GM23338 (cell line): ENCODE measurements at places on chromosomes 12 and 14.

GRCh38 chr12:27462851-27463250, 16.3 kb downstream of the SMCO2 start:
- no peak for DNase-seq
- no peak overlapping the region for H3K27ac ChIP-seq
- H3K4me3 ChIP-seq, result no peak overlapping the region
- H3K27me3 ChIP-seq, result no peaks in the 10 kb centered on the region
- no peaks in the 10 kb centered on the region for H3K4me1 ChIP-seq

DNA sequence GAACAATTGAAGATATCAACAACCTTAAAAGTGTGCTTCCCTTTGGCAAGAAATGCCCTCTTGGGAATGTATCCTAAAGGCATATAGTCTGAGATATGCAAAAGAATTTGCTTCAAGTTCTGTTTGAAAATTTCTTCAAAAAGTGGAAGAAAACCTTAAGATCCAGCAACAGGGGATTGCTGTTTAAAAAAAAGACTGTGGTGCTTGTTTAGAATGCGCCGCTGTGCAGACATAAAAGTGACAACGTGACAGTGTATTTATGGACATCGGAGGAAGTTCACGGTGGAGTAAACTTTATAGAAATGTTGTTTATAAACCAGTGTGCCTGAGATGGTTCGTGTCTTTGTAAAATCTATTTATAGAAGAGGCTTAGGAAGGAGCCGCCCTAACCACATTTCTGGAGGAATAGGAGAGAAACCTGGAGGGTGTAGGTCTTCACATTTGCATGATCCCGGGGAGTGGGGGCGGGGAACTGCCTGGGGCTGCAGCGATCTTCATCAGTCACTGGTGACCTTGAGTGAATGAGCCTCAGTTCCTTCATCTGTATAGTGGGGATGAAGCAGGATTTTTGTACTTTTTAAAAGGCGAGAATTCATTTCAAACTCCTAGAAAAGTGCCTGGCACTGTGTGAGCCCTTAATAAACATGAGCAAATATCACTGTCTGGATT, 27.5 kb downstream of the ADGRD1 start:
- no peak overlapping the region for H3K4me3 ChIP-seq
- H3K27me3 ChIP-seq, result no peaks in the 10 kb centered on the region
- no peak for DNase-seq
- no peaks in the 10 kb centered on the region for H3K4me1 ChIP-seq
- no peak overlapping the region for H3K27ac ChIP-seq

GRCh38 chr12:113939867-113940266, 26.3 kb downstream of the RBM19 start:
- peaks cover 26% of the 10 kb centered on the region for H3K36me3 ChIP-seq
- no peaks in the 10 kb centered on the region for H3K27me3 ChIP-seq
- no peak overlapping the region for H3K27ac ChIP-seq
- no peak overlapping the region for H3K4me3 ChIP-seq
- no peak for DNase-seq

DNA sequence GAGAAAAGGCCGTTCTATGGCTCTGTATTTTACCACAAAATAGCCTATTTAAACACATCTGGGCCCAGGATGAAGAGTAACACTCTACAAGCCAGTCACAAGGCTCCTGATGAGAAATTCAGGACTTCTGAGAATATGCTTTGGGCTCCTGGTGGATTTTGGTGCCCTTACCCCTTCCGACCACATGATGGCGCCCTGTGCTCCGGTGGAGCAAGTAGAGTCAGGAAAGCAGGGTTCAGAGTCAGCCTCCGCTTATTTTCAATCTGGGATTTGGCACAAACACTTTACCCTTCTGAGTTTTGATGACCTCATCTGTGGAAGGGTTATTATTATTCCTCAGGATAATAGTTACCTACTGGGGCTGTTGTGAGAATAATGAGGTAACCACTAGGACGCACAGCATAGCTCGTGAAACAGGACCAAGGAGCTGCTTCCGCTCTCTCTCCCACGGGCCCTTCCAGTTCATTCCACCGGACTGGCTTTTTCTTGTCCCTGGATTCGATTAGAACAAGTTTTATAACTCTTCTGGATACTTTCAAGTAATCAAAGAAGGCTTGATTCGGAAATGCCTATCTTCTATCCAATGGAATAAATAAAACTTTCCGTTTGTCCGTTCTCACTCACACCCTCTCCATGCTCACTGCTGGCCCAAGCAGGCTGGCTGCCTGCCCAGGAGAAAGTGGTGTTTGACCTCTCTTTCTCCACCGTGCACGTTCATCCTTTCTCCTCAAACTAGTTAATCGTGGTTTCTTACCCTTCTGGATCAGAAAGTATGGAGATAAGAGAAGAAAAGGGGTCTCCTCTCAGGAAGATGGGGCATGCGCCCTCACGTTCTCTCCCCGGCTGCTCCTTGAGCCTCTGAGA, 104.6 kb downstream of the GALC start:
- no peaks in the 10 kb centered on the region for H3K36me3 ChIP-seq
- no peak overlapping the region for H3K27ac ChIP-seq
- no peak overlapping the region for H3K4me3 ChIP-seq
- DNase-seq, result peak; percentile 82

DNA sequence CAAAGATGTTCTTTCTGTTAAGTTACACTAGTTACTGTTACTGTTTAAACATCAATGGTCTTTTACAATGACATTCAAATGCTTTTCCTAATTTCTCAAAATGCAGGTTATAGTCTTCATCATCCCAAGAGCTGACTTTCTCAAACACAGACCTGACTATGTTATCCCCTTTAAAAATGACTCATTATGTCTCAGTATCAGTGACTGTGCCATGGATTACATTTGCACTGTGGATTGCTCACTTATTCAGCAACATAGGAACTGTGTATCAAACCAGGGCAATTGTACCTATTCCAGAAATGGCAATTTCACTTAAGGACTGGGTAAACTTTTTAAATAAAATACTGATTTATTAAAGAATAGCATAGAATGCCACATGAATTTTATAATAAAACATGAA, 630.2 kb upstream of the NOVA1 start:
- no peak overlapping the region for H3K27ac ChIP-seq
- no peaks in the 10 kb centered on the region for H3K4me1 ChIP-seq
- DNase-seq, result no peak
- no peaks in the 10 kb centered on the region for H3K36me3 ChIP-seq
- H3K4me3 ChIP-seq, result no peak overlapping the region

GRCh38 chr12:107057071-107057834, 36.1 kb downstream of the CRY1 start:
- no peak overlapping the region for H3K27ac ChIP-seq
- H3K4me3 ChIP-seq, result no peak overlapping the region
- peaks cover 17% of the 10 kb centered on the region for H3K4me1 ChIP-seq
- H3K36me3 ChIP-seq, result 0 out of 2 replicates have a peak, but pooled peaks cover 2% of the 10 kb centered on the region
- DNase-seq, result no peak
- H3K27me3 ChIP-seq, result no peaks in the 10 kb centered on the region

DNA sequence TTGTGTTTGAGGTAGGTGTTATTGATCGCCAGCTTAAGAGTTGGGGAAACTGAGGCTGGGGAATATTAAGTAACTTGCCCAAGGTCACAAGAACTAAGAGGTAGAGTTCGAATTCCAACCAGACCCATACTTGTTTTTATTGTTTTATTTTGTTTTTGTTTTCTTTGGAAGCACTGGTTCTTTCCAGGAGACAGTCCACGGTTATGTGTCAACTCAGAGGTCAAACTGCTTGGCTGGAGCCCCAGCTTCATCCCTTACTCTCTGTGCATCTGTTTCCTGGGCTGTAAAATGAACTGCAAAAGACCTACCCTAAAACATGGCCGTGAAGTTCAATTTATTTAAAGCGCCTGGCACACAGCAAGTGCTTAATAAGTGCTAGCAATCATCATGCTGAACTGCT, 74.4 kb upstream of the MAP1LC3B2 start:
- H3K36me3 ChIP-seq, result no peaks in the 10 kb centered on the region
- DNase-seq, result no peak
- H3K27ac ChIP-seq, result no peak overlapping the region
- no peak overlapping the region for H3K4me3 ChIP-seq
- no peaks in the 10 kb centered on the region for H3K27me3 ChIP-seq

- peaks cover 6% of the 10 kb centered on the region; the same call in 1 of the 2 replicates for H3K4me1 ChIP-seq
- DNase-seq, result no peak
- no peaks in the 10 kb centered on the region for H3K36me3 ChIP-seq
- H3K4me3 ChIP-seq, result no peak overlapping the region
- no peaks in the 10 kb centered on the region for H3K27me3 ChIP-seq
Measured at GRCh38 chr12:102227954-102228353, 30.3 kb upstream of the PMCH start.

DNA sequence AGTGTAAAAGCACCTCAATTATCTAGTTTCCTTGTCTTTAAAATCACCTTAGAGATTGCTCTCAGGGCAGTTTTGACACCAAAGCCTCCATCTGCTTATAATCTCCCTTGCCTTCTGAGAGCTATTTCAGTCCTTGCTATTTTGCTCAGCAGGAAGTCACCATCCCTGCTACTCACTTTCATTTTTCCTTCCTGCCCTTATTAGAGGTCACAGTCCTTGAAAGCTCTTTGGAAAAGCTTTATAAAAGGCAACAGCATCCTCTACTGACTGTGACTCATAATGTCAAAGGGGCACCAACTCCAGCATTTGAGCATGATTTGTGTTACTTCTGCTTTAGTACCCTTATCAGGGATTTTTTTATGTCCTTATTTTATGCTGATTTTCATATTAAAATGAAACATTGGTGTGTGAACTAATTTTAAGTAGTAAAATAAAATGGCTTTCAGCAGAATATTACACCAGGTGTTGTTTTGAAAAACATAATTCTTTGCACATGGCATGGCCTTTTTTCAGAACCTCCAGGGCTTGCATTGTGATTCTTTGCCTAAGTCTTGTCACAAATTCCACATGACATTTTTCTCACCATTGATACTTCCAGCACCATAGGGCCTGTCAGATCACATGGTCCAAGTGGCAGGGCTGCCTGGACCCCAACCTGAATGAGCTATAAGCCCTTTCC, 213.0 kb downstream of the ADAMTS20 start:
- no peak overlapping the region for H3K27ac ChIP-seq
- no peaks in the 10 kb centered on the region; the same call in 1 of the 2 replicates for H3K4me1 ChIP-seq
- no peak overlapping the region for H3K4me3 ChIP-seq
- no peaks in the 10 kb centered on the region for H3K27me3 ChIP-seq
- H3K36me3 ChIP-seq, result peaks cover 2% of the 10 kb centered on the region; the same call in 1 of the 2 replicates
- DNase-seq, result peak; percentile 78

GRCh38 chr12:85630851-85631250, 205.4 kb downstream of the RASSF9 start:
- no peak overlapping the region for H3K4me3 ChIP-seq
- no peaks in the 10 kb centered on the region for H3K36me3 ChIP-seq
- H3K4me1 ChIP-seq, result no peaks in the 10 kb centered on the region
- DNase-seq, result no peak

GRCh38 chr12:80400571-80400991, 43.5 kb upstream of the PTPRQ start:
- no peaks in the 10 kb centered on the region for H3K27me3 ChIP-seq
- no peaks in the 10 kb centered on the region for H3K4me1 ChIP-seq
- no peak overlapping the region for H3K27ac ChIP-seq
- peak overlapping the region; percentile 43 for H3K4me3 ChIP-seq
- peak; percentile 65 for DNase-seq
- no peaks in the 10 kb centered on the region for H3K36me3 ChIP-seq

DNA sequence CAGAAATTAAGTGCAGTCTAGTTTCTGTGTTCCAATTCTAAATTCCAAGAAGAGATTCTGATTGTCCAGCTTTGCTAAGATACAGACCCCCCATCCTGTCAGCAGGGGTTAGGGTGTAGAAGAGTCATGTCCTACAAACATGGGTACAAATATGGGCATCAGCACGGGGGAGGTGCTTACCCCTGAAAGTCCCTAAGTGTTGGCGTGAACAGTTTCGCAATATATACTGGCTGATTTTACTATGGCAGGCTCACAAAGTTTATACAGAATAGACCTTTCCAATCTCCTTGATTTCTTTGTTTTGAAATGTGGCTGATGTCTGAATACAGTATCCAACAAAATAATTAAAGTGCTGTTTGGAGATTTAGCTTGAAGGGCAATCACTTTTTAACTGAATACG, 71.6 kb upstream of the PPM1H start:
- no peak for DNase-seq
- no peak overlapping the region for H3K27ac ChIP-seq
- 0 out of 2 replicates have a peak, but pooled peaks cover 3% of the 10 kb centered on the region for H3K4me1 ChIP-seq
- H3K36me3 ChIP-seq, result no peaks in the 10 kb centered on the region
- H3K27me3 ChIP-seq, result no peaks in the 10 kb centered on the region
- H3K4me3 ChIP-seq, result no peak overlapping the region
